Psoas muscle (tissue), 8 donors: ENCODE measurements at places on chromosomes 1 and 21. TPM values are rescaled to one million over a fixed set of nuclear protein-coding genes. Genes with fewer than 3 reads are reported as not detected.

DNA sequence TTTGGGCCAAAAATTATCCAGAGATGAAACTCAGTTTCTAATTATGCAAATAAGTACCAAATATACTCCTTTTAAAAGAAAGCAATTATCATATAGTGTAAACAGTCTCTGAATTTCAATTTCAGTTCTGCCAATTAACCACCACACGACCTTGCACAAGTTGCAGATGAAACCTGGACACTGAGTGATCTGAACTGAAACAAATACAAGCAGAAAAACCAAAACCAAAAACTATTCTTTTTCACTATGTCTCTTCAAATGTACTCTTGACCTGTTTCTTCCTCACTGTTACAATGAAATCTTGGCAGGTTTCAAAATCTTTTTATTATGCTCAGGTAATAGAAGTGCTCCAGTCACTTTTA is 79.2 kb downstream of the TYW3 start:
- H3K27me3 ChIP-seq: no peaks in the 10 kb centered on the region
- no peak overlapping the region for H3K4me3 ChIP-seq
- H3K27ac ChIP-seq: no peak overlapping the region
- H3K4me1 ChIP-seq: no peaks in the 10 kb centered on the region
- DNase-seq: no peak
- no peaks in the 10 kb centered on the region for H3K36me3 ChIP-seq

DNA sequence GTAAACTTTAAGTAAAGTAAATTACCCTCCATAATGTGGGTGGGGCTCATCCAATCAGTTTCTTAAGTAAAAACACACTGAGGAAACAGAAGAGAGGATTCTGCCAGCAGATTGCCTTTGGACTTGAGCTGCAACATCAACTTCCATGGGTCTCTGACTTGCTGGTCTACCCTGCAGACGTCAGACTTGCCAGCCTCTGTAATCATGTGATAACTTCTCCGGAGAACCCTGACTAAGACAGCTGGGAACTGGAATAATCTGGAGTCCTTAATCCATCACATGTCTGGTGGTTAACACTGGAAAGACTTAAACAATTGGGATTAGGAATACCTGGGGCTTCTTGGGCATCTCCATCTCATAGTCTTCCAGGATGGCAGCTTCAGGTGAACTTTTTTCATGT is 13.2 kb upstream of the CEP350 start:
- H3K27ac ChIP-seq: no peak overlapping the region
- no peaks in the 10 kb centered on the region for H3K36me3 ChIP-seq
- H3K4me1 ChIP-seq: no peaks in the 10 kb centered on the region
- no peak for DNase-seq
- H3K4me3 ChIP-seq: no peak overlapping the region

DNA sequence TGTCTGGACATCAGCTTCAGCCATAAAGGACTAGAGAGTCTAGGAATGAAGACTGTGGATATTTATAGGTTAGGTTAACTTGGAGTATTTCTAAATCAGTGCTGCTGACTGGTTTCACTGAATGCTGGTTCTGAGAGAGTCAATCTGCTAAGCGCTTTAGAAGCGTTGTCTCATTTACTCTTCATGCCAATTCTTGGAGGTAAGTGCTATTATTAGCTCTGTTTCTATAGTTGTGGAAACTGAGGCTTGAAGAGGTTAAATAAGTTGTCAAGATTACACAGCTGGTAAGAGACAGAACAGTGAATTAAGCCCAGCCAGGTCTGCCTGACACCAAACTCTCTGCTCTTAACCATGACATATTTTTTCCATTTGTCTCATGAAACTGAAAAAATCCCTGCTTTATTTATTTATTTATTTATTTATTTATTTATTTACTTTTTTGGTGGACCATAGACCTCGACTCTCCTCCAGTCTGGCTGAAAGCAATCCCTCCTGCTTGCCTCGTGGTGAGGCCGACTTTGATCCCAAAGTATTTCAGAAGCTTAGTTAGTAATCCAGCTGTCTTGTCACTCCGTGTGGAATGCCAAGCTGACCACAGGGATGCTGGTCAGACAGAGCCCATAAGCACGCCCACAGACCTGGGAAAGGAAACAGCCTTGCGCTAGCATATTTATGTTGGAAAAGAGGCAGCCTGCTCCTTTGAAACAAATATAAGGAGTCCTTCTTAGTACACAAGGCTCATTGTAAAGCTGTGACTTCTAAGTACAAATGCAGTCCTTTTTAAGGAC is 16.9 kb downstream of the NTMT2 start:
- peaks cover 7% of the 10 kb centered on the region for H3K4me1 ChIP-seq
- H3K27me3 ChIP-seq: no peaks in the 10 kb centered on the region
- H3K36me3 ChIP-seq: no peaks in the 10 kb centered on the region

The CCDC27 gene
- total RNA-seq: 0.16 TPM

The PEAR1 gene
- total RNA-seq: 4.3 TPM

DNA sequence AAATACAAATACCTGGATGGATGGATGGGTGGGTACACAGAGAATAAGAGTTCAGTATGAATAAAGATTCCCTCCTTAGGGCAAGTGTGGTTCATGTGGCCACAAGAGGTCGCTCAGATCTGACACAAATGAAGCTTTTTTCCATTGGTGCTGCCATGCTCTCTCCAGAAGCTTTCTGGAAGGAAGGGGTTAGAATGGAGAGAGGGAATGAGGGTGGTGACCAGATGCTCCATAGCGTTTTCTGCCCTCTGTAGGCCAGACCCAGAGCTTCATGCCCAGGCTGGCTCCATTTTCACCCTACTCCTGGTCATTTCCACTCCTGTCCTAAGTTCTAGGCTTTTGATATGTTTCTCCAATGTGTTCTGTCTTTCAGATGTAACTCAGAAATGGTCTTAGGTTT is 3.3 kb upstream of the FCRL6 start:
- H3K27me3 ChIP-seq: peaks cover 5% of the 10 kb centered on the region
- H3K36me3 ChIP-seq: no peaks in the 10 kb centered on the region
- DNase-seq: peak; percentile 35
- H3K27ac ChIP-seq: no peak overlapping the region

GRCh38 chr1:99749504-99750347 is 16.7 kb downstream of the FRRS1 start:
- no peaks in the 10 kb centered on the region for H3K27me3 ChIP-seq
- peaks cover 10% of the 10 kb centered on the region for H3K36me3 ChIP-seq
- DNase-seq: no peak
- no peak overlapping the region for H3K4me3 ChIP-seq
- H3K27ac ChIP-seq: no peak overlapping the region

The AVPR1B gene
- total RNA-seq: not detected

DNA sequence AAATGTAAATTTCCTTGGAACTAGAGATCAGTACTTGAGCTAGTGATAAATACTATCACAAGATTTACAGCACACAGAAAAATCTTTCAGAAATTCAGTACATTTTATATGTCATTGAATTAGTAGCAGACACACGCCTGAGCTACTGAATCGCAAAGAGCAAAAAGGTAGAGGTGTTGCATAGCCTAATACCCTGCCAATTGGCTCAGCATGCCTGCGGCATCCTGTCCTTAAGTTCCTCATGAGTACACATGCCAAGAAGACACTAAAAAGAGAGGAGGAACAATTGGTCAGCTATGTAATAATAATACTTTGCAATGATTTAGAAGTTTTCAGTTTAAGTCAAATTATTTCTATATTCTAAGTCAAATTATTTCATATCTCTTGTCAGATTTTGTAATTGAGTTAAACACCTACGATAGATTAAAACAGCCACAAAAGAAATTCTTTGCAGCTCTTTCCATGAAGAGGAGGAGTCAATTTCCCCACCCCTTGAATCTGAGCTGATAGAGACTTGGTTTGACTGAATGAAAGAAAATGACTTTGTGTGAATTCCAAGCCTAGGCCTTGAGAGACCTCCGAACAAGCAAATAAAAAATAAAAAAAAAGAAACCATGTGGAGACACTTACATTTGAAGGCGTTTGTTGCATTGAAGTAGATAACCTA is 36.2 kb upstream of the PKN2 start:
- no peaks in the 10 kb centered on the region for H3K4me1 ChIP-seq
- H3K4me3 ChIP-seq: no peak overlapping the region
- DNase-seq: no peak
- H3K36me3 ChIP-seq: no peaks in the 10 kb centered on the region

The NR5A2 gene
- total RNA-seq: 0.60 TPM

The KRTAP13-2 gene
- total RNA-seq: not detected

DNA sequence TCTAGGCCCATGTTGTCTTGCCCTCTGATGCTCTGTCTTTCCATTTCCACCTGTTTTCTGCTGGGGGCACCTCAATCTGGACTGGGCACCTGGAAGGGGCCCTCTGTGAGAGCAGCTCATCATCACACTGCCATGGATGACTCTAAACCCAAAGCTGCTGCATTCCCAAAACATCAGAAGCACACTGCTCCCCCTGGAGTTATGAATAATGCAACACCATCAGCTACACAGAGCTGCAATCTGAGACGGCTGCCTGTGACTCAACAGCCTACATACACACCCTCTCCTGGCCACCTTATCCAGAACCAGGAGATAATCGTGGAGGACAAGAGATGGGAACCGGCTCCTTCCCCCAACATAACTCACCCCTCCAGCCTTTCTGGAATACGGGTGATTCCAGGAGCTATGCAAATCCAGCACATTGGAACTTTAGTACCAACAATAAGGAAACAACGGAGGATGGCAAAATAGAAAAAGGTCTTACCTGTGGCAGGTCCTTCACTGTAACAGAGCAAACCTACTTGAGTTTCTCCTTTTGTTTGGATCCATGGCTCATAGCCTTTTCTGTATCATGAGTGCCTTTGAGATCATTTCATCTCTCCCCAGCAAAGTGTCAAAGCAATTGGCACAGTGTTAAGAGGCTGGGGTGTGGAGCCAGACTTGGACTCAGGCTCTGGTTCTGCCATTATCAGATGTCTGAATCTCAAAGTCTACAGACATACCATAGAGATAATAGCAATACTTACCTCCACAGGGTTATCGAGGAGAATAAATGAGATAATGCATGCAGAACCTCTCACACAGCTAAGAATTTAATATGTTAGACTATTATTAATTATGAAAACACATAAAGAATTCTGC is 29.3 kb downstream of the AK2 start:
- H3K27me3 ChIP-seq: no peaks in the 10 kb centered on the region
- peaks cover 16% of the 10 kb centered on the region for H3K36me3 ChIP-seq
- peaks cover 41% of the 10 kb centered on the region for H3K4me1 ChIP-seq
- DNase-seq: no peak
- no peak overlapping the region for H3K27ac ChIP-seq
- H3K4me3 ChIP-seq: no peak overlapping the region

DNA sequence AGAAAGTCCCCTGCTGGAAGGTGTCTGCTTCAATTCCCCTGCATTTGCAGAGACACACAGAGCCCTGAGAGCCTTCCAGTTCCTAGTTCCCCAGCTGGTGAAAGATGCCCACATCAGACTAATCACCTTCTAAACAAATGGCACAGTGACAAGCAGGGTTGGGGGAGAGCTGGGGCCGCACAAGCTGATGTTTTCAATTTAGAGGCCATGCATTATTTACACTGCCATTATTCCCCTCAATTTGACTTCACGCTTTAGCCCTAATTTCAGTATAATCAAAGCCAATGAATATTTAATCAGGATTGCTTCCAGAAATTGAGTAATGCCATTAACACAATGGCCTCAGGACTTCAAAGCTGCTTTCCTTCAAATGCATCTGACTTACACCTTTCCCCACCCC is 81.5 kb downstream of the BEND5 start:
- H3K4me3 ChIP-seq: no peak overlapping the region
- DNase-seq: no peak
- H3K27me3 ChIP-seq: peaks cover 7% of the 10 kb centered on the region

DNA sequence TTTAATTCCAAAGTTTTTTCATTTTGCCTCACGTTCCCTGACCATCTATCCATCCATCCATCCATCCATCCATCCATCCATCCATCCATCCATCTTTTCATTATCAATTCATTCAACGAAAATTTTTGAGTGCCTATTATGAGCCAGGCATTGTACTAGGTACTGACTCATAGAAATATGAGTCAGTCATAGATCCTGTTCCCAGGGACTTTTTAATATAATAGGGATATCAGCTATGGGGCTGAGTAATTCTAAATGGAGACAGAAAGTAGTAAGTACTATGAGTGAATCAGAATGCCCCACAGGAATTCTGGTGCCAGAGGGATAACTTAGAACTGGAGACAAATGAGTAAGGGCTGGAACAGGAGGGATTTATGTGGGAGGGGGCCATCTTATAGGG is 49.8 kb upstream of the GNG12 start:
- H3K4me3 ChIP-seq: no peak overlapping the region
- H3K27ac ChIP-seq: no peak overlapping the region
- H3K36me3 ChIP-seq: no peaks in the 10 kb centered on the region
- no peak for DNase-seq
- H3K4me1 ChIP-seq: no peaks in the 10 kb centered on the region

The CFHR2 gene
- not detected for total RNA-seq

The HLX gene
- 9.2 TPM for total RNA-seq

The BOLA1 gene
- total RNA-seq: 14.1 TPM

The USP24 gene
- 48.7 TPM for total RNA-seq

DNA sequence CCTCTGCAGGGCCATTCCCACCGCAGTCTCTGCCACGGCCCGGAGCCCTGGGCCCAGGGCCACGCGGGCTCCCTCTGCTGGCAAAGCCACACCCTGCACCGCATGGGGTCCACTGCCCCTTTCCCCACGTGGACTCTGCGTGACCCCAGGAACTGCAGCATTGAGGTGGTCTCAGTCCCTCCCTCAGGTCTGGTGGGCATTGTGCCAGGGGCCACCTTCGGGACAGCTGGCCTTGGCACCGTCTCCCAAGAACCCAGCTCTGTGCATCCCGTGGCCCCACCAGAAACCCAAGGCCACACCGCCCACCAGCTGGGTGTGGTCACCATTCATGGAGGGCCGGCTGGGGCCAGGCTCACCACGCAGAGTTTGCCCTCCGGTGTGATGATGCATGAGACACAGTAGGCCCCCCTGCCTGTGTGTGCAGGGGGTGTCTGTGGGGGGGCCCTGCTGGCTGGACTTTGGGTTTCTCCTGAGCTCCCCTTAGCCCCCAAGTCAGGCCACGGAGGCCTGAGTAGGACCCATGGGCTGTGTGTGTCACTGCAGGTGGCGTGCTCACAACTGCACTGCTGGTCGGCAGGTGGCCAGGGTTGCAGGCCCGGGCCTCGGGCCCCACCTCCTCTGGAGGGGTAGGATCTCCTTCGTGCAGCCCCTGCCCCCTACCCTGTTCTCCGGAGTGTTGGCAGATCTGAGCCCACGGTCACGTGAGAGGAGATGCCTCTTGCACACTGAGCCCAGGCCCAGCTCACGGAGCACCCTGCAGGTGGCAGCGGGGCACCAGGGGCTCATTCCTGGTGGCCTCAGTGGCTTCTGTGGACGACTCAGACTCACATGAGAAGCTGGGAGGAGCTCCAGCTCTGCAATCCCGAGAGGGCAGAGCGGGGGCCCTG is 5.8 kb downstream of the VWA1 start:
- H3K4me1 ChIP-seq: peaks cover 18% of the 10 kb centered on the region
- H3K4me3 ChIP-seq: peak overlapping the region; percentile 18
- peaks cover 8% of the 10 kb centered on the region for H3K27me3 ChIP-seq
- no peaks in the 10 kb centered on the region for H3K36me3 ChIP-seq

The KLF17 gene
- not detected for total RNA-seq
